Uterus (tissue), 4 donors: ENCODE measurements at places on chromosomes 5 and 9. TPM values are rescaled to one million over a fixed set of nuclear protein-coding genes. Genes with fewer than 3 reads are reported as not detected.

Gene LCN12
- total RNA-seq, result 10.3 TPM

Gene NIM1K
- 0.35 TPM for total RNA-seq

Gene ROPN1L
- total RNA-seq, result not detected

Gene PDGFRB
- total RNA-seq, result 337 TPM

DNA sequence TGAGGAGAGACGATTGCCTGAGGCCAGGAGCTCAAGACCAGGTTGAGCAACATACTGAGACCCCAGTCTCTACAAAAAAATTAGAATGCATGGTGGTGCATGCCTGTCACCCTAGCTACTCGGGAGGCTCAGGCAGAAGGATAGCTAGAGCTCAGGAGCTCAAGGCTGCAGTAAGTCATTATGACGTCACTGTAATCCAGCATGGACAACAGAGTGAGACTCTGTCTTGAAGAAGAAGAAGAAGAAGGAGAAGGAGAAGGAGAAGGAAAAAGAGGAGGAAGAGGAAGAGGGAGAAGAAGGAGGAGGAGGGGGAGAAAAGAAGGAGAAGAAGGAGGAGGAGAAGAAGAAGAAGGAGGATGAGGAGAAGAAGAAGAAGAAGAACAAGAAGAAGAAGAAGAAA is 519.1 kb downstream of the CDH9 start:
- no peak for DNase-seq

DNA sequence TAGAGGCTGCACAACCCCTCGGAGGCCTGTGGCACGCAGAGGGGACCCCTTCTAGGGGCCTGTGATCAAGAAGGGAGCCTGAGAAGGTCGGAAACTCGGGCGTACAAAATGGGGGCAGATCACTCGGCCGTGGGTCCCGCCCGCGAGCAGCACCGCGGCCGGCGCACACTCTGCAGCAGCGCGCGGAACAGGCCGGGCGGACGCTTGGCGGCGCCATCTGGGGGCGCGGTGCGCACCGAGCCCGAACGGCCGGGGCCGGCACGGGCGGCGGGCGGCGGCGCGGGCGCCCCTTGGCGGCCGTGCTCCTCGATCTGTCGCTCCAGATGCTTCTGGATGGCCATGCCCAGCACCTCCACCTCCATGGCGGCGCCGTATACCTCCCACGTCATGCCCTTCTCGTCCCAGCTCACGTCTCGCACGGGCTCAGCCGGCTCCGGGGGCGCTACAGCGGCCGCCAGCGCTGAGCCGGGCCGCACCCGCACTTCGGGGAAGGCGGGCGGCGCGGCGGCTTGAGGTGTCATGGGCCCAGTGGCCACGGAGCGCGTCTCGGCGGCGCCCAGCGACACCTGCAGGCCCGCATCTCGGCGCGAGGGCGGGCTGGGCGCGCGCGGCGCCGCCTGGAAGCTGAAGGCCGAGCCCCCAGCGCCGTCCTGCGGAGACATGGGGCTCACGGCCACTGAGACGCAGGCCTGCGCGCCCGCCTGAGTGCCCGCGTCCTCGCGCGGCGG is 13.1 kb downstream of the GPRIN1 start:
- no peak for DNase-seq

DNA sequence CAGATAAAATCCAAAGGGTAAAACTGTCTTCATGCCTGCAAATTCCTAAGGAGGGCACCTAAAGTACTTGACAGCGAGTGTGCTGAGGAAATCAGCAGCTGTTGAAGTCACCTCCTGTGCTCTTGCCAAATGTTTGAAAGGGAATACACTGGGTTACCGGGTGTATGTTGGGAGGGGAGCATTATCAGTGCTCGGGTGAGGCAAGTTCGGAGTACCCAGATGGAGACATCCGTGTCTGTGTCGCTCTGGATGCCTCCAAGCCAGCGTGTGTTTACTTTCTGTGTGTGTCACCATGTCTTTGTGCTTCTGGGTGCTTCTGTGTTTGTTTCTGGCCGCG is 727 bp upstream of the ADRB2 start:
- no peak for DNase-seq

DNA sequence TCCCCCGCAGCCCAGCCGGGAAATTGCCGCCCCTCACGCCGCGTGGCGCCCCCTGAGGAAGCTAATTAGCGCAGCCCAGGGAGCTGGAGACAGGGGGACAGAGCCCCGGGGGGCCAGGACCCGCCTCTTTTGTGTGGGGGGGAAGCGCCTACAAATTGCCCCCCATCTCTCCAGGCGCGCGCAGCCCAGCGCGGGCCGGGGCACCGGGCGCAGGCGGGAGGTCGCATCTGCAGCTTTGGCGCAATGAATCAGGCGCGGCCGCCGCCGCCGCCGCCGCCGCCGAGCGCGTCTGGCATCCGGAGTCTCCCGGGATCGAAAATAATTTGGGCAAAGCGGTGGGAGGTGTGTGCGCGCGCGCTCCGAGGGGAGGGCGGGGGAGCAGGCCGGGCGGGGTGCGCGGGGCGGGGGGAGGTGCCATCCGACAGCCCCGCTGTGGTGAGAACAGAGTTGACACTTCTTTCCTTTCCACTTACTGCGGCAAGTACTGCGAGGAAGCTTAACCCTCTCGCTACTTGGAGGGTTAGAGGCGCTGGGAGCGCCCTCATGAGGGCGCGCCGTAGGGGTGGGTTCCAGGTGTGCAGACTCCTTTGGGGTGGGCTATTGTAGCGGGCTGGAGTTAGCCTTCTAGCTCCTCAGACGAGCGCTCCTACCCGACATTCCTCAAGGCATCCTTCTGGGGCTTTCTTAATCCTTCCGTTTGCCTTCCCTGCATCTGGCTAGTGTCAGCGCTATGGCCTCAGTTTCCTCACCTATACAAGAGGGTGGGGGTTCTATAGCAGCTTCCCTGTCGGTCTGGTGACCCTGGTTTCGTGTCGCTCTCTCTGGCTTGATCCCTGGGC is 63.1 kb downstream of the CXXC5 start:
- DNase-seq, result peak; percentile 54

DNA sequence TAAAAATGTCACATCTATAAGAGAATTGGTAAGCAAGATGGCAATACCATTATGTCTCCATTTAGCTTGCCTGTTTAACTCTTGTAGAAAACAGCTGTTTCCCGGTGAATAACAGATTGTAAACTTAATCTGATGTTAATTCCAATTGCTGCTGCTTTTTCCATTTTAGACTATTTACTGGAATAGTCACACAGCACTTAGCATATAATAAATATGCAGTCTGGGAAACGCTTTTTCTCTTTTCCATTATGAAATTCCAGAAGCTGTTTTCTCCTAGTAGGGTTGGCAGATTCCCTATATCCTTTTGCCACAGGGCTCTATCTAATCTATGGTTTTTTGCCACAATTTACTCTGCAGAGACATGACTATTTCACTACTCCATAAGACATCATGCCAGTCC is 148.0 kb downstream of the CEMIP2 start:
- no peak for DNase-seq

DNA sequence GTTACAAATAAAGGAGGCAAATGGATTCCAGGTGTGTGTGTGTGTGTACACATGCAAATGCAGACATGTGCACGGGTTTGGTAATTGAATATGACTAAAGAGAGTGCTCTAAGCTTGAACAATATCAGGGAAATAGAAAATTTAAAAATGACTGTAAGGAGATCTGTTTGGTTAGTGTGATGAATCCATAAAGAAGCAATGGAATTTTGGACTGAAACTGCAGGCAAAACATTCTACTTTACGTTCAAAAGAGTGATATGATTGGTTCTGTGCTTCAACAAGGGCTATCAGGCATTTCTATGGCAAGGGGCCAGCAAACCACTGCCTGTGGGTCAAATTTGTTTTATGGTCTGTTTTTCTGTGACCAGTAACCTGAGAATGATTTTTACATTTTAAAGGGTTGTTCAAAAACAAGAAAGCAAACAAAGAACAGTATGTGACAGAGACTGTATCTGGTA is 332.8 kb upstream of the KLF9 start:
- no peak for DNase-seq

DNA sequence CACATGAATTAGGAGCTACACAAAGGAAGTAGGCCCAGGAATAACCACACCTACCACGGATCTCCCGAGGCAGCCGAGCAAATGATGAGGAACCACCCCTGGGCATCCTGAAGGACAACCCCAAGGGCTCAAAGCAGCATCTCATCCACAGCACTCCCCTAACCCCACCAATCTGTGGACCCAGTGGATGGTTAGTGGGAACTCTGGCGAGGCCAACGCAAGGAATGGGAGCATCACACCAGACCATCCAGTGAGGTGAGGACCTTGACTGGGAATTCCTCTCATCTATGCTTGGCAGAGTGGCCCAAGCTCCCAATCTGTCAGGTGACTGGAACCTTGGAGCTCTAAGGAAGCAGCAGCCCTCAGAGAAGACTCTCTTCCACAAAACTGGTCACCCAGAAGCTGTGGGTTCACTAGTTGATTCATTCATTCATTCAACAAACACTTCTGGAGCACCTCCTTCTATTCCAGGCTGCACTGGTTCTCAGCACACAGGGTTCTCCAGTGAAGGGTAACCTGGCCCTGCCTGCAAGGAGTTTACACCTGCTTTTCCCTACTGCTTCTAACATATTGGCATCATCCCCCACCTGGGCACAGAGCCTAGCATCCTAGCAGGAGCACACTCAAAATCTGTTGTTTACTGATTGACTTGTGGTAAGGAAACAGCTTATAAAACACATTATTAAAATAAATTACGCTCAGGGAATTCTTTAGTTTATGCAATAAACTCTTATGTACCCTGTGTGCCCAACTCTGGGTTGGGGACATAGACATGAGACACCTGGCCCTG is 4.9 kb downstream of the ACSL6 start:
- no peak for DNase-seq

- no peak for DNase-seq
These were observed 55.5 kb downstream of the FAM81B start for GRCh38 chr5:95446560-95447221.

- DNase-seq, result no peak
These were observed at the start of gene KCNIP1 for GRCh38 chr5:170503990-170504596. TSS of gene KCNIP1 (plus strand) at chr5:170504020.

- no peak for DNase-seq
These were observed 31.9 kb downstream of the CAMK4 start for GRCh38 chr5:111256128-111256527.

- DNase-seq, result no peak
These were observed 176.4 kb downstream of the C5orf15 start for GRCh38 chr5:133792024-133792423.

DNA sequence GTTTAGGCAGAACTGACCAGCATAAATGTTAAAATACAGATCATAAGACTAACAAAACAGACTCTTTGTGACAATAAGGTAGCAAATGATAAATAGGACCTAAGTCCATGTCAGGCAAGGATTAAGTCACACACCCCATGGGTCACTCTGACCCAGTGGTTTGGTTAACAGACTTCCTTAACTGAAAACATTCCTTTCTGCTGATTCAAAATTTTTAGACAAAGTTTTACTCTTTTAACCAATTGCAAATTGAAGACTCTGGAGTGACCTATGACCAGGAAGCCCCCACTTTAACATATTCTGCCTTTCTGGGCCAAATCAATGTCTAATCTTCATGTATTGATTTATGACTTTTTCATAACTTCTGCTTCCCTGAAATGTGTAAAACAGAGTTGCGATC is 4.9 kb upstream of the NXNL2 start:
- DNase-seq, result peak; percentile 78

DNA sequence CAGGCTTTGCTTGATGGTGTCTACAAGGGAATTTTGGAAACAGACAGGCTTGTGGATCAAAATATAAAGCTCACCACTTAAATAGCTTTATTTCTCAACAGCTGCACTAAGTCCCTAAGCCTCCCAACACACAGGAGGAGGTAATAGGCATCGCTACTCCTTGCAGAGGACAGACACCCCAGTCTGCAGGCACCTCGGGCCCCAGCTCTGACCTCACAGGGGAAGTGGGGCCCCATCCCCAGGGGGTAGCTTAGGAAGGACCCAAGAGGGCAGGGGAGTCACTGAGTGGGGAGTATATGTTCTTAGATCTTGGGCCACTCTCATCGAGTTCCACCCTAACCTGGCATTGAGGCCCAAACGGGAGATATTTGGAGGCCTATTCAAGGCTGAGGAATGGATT is 66.7 kb upstream of the XPA start:
- DNase-seq, result no peak
